ENCODE measurements at places on chromosomes 16 and 17.
A peak's percentile ranks its signal among the peaks of the same experiment; 100 is the strongest.

- no peak for DNase-seq
These were observed 9.5 kb upstream of the MRPL12 start for GRCh38 chr17:81693509-81694210.

DNA sequence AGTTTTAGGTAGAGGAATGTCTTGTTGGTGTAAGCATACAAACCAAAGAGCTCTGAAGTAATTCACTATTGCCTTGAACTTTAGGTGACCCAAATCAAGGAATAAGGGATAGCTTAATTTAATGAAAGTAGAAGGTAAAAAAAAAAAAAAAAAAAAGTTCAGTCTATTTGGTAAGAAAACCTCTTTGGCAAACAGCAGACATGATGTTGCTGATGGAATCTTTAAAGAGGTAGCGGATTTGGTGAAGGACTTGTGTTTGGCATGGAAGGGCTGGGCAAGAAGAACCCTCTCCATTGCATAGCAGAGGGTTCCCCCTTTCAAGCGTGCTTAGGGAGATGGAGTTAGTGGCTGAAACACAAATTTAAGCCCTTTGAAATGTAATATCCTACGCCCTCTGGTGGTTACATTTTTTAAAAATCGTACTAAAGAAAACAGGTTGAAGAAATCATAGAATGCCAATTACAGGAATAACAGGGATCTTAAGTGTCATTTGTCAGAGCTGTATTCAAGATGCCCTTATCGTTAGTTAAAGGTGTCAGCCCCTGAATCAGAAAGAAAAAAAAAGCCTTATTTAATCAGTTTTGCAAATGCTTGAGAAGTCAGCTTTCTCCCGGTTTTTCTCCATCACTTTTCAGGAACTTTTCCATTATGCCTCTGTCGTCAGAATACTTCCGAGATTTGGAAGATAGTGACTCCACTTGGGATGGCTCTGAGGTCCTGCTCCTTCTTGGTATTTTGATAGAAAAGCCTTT lies 383.1 kb downstream of the KCNJ2 start:
- peak; percentile 7 for DNase-seq

- DNase-seq = no peak
These were observed 3.5 kb downstream of the ZNF213 start for GRCh38 chr16:3138342-3138741.

GRCh38 chr17:76022285-76022684 lies 4.8 kb downstream of the EVPL start:
- no peak for DNase-seq

- DNase-seq = no peak
These were observed 42.3 kb upstream of the ARL4D start for GRCh38 chr17:43356450-43356849.

DNA sequence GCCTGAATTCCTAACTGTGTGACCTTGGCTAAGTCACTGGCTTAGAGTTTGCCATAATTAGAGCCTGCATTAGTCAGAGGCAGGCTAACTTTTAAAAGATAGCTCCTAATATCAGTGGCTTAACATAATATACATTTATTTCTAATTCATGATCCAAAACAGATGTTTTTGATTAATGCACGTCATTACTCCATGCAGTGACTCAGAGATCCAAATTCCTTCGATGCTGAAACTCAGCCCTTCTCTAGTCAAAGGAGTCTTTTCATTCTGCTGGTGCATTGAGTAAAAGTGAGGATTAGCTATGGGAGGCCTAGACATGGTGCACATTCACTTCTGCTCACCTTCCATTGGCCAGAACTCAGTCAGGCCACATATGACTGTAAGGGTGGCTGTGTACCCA lies 49.8 kb downstream of the IRX3 start:
- DNase-seq = no peak

Data from GM19239 (cell line).